ENCODE measurements at places on chromosomes 7 and 10.

DNA sequence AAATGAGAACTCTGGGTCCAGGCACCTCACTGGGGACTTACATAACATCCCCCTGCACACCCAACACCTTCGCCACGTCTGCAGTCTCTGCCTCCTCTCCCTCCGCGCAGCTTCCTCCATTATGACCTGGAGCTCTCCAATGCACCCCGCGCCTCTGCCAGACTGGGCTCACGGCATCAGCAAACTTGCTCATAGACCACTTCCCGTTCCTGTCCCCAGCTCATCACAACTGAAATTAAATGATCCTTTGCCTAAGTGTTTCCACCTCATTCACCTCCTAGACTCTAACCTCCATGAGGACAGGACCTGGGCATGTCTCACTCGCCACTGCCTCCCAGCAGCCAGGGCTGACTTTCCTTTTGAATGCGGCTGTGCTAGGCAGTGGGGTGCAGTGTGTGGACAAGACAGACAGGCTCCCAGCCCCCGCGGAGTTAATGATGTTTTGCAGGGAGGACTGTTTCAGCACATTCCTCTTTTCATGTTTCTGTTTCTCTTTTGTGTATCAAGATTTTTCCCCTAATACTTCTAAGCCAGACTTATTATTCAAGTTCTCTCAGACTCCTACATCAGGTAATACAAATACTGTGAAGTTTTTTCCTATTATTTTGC is 18.8 kb downstream of the CHST15 start:
- DNase-seq = peak; percentile 76

- peak; percentile 75 for DNase-seq
Observed at GRCh38 chr10:124745673-124746072, 1.5 kb upstream of the FAM53B start.

DNA sequence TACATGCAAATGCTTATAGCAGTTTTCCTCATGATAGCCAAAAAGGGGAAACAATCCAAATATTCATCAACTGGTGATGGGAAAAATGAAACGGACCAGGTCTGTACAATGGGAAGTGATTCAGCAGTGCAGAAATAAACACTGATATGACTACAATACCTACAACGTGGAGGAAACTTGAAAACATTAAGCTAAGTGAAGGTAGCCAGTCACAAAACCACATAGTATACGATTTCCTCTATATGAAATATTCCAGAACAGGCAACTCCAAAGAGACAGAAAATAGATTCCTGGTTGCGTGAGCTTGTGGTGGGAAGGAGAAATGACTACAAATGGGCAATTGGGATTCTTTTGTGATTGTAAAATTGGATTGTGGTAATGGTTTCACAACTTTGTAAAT is 263.1 kb upstream of the PITRM1 start:
- peak; percentile 42 for DNase-seq

DNA sequence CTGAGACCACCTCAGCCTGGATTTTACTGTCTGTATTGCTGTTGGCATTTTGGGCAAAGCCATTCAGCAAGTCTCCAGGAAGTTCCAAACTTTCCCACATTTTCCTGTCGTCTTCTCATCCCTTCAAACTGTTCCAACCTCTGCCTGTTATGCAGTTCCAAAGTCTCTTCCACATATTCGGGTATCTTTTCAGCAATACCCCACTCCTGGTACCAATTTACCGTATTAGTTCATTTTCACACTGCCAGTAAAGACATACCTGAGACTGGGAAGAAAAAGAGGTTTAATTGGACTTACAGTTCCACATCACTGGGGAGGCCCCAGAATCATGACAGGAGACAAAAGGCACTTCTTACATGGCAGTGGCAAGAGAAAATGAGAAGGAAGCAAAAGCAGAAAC is 62.8 kb downstream of the INPP5A start:
- DNase-seq = no peak

- DNase-seq = no peak
Observed at GRCh38 chr7:6648815-6649104, 11.6 kb downstream of the ZNF316 start.

- no peak for DNase-seq
Observed at GRCh38 chr10:6951732-6952131, 371.7 kb upstream of the PRKCQ start.

- DNase-seq = no peak
Observed at GRCh38 chr10:59618666-59619065, 91.0 kb downstream of the SLC16A9 start.

GRCh38 chr10:43350686-43351085 is 20.8 kb upstream of the FXYD4 start:
- DNase-seq = peak; percentile 23

DNA sequence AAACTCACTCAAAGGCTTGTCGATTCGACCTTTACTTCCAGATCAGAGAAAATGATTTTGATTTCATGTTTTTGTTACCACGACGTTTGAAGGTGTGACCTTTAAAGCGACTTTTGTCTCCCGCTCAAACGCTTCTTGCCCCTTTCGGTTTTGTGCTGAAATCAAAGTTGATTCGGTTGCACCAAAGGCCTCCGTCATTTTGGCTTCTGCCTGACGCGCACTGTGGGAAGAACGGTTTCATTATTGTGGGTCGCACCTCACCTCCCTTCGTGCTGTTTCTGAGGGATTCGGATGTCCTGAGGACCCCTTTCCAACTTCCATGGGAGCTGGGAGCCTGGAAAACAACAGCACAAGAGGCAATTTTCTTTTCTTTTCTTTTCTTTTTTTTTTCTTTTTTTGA is 176.9 kb downstream of the DNAJB6 start:
- DNase-seq = no peak

DNA sequence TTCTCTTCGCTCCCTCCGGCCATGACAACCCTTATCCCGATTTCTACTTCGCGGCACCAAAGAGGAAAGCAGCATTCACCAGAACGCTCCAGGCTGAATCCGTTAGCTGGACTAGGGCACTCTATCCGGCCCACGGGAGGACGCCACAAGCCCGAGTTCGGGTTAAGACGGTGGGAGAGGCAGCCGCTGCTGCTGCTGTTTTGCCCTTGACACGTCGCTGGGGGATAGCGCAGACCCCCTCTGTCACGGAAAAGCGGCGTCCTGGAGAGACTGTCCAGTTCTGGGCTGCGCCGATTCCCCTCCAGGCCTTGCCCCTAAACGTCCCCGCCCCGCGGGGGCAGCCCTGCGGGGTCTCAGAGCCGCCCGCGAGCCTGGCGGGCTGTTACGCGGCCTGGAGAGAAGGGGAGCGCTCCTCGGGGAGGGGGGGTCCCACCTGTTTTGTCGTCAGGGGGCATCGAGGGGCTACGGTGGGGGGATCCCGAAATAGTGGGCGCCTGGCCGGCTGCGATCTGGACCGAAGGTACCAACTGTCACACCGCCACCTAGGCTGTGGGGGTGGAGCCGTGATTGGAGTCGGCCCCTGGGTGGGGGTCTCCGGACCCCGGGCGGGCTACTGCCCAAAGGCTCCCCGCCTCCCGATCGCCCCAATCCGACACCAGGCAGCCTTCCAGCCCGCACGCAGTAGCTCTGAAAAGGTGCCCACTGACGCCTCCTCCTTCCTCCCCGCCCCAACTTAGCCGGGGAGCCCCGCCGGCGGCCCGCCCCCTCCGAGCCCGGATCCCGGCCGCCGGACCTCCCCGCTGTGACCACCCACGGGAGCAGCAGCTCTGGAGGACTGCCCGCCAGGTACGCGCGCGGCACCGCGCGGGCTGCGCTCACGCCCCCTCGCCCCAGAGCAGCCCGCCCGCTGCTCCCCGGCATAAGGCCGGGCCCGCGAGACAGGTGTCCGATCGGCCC is 772 bp downstream of the SGMS1 start:
- DNase-seq = peak; percentile 78

GRCh38 chr7:34225193-34225592 is 319.9 kb downstream of the BMPER start:
- no peak for DNase-seq

GRCh38 chr7:32958046-32959025 is 1.1 kb downstream of the FKBP9 start:
- DNase-seq = no peak

- peak; percentile 68 for DNase-seq
Observed at GRCh38 chr7:102450242-102450641, 14.4 kb downstream of the ALKBH4 start.

GRCh38 chr7:33710608-33711007 is 194.7 kb upstream of the BMPER start:
- DNase-seq = no peak

DNA sequence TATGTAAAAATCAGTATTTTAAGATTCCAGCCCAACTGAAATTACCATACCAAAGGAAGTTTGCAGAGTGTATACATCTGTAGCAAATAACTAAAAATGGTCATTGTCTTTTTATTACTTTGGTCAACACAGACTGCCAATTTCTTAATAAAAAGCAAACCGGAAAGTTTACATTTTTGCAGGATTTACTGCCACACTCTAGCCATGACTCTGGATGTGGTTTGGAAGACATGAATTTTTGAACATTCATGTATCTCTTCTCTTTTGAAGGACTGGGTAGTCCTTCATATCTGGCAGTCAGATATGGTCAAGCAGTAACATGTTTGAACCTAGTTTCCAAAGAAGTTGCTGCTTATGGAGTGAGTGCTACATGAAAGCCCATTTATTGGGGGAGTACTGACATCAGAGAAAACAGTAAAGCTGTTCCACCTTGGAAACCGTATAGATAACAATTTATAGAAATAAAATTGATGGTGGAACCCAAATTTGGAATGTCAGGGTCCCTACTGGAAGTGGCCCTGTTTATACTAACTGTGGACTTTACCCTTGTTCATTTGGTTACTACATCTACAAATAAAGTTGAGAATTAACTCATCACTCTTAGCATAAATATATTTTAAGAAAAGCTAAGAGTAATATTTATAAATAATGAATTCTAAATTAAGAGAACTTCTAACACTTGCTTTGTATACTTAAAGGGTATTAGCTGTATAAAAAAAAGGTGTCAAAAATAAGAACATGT is 84.6 kb downstream of the ZMYND11 start:
- DNase-seq = no peak

DNA sequence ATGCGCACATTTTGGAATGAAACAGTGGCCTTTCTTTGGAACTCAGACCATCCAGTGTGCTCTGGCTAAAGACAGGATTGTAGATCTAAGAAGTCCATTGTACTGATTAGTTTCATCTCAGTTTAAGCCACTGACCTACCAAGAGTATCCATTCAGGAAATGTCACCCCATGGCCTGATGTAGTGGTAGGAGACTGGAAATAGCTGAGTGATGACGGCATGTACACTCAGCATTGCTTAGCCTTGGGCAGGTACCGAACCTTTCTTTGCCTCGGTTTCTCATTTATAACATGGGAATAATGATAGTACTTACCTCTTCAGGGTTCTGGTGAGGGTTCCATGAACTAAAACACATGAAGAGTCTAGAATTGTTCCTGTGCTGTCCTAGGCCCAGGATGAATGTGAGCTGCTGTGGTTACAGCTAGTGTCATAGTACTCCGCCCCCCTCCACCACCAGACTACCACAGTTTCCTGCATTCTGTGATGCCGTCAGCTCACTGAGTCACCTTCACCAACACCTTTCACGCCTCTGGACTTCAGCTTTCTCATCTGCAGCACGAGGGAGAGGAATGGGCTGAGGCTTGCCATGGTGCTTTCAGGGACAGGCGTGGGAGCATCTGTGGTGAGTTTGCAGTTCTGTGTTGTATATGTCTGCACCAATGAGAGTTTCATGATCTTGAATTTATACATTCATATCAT is 484.0 kb upstream of the GALNT17 start:
- no peak for DNase-seq

- no peak for DNase-seq
Observed at GRCh38 chr7:51226916-51227535, 89.6 kb downstream of the COBL start.

DNA sequence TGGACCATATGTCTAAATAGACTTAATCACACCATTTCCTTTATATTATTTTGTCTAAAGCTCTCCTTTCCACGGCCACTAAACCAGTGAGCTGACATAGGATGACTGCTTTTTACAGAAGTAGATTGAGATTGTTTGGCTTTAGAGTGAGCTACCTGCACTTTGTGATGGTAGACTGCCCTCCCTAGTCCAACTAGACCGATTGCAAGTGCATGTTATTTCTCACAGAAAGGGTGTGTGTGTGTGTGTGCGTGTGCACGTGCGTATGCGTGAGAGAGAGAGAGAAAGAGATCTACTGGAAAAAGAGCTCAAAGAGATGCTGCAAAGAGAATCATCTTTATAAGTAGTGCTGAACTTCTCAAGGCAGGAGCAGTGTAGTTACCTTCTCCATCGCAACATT is 60.7 kb downstream of the VCL start:
- no peak for DNase-seq

DNA sequence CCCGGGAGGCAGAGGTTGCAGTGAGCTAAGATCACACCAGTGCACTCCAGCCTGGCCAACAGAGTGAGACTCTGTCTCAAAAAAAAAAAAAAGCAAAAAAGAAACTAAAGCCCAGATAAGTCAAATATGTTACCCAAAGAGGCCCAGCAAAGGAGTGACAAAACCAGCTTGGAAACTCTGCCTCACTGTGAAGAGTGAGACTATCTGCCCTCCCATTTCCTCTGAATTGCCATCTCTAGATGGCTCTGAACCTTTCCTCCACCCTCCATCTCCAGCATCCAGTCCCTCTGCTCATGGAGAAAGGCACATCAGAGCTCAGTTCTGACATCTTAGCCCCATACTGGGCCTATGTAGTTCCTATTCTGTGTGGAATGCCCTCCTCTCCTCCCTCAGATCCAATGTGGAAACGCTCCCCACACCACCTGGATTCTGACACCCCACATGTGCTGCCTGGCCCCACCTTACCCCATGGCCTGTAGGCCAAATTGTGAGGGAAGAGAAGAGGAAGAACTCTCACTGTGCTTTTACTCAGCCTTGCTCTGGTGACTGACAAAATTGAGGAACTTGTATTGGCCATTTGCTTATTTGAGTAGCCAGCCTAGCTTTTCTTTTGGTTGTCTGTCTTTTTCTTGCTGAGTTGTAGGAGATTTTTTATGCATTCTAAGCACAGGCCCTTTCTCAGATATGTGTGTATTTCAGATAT is 18.0 kb upstream of the NUDCD3 start:
- DNase-seq = peak; percentile 58

DNA sequence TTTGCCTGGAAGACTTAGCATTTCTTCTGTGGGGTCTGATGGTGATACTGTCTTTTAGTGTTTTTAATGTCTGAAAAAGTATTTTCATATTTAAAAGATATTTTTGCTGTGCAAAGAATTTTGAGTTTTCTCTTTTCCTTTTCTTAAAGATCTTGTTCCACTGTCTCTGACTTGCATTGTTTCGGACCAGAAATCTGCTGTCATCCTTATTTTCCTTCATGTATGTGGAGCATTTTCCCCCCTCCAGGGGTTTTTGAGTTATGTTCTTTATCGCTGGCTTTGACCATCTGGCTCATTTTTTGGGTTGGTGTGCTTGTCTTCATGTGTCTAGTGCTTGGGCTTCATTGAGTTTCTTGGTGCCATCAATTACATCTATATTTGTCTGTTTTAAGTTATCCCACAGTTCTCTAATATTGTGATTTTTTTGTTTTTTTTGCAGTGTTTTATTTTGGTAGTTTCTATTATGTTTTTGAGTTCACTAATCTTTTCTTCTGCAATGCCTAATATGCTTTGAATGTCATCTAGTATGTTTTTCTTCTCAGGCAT is 119.9 kb downstream of the MGMT start:
- no peak for DNase-seq

GRCh38 chr7:37462138-37462537 is 13.5 kb upstream of the ELMO1 start:
- DNase-seq = peak; percentile 33
